ENCODE measurements at places on chromosomes 7 and 10.
A peak's percentile ranks its signal among the peaks of the same experiment; 100 is the strongest.

- no peak overlapping the region for H3K4me3 ChIP-seq
- no peaks in the 10 kb centered on the region for H3K36me3 ChIP-seq
- no peak overlapping the region for H3K27ac ChIP-seq
- DNase-seq, result no peak
- H3K4me1 ChIP-seq, result no peaks in the 10 kb centered on the region
These were observed 107.0 kb downstream of the PTPN20 start for GRCh38 chr10:47018026-47018735.

DNA sequence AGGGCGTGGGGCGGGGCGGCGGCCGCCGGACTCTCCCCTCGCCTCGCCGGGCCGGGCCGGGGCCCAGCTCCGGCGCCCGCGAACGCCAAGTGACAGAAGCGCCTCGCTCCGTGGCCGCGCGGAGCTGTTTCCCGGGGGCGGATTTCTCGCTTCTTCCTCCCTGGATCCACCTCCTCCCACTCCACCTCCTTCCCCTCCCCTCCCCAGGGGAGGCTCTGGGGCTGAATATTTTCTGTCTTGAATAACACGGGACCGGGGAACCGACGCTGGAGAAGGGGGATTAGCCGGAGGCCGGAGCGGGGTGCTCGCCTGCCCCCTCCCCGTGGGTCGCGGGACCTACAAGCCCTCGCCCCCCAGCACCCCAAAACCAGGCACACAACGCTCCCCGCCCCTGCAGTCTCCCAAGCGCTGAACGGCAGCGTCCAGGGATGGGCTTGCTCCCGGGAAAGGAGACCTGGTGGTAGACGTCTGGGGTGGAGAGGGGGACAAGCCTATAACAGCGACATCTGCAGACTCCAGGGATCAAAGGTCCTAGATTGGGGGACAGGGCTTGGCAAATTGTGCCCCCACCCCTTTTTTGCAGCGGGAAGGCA is at the start of gene ARHGAP21:
TSS of gene ARHGAP21 (minus strand) at position 100 of the 593 bp plus-strand sequence. CDS start 1,988 bp downstream, outside the sequence.
- peak within 1 kb of the TSS; percentile 90 for H3K4me3 ChIP-seq
- no peaks in the 10 kb centered on the region for H3K27me3 ChIP-seq
- H3K36me3 ChIP-seq, result no peaks in the 10 kb centered on the region
- H3K4me1 ChIP-seq, result peaks cover 52% of the 10 kb centered on the region
- H3K27ac ChIP-seq, result peak within 1 kb of the TSS; percentile 90

GRCh38 chr10:30589441-30589840 is 40.1 kb downstream of the LYZL2 start:
- H3K27ac ChIP-seq, result no peak overlapping the region
- no peaks in the 10 kb centered on the region for H3K27me3 ChIP-seq
- H3K36me3 ChIP-seq, result no peaks in the 10 kb centered on the region

GRCh38 chr7:77426521-77427051 is 10.4 kb upstream of the GSAP start:
- H3K4me3 ChIP-seq, result no peak overlapping the region
- H3K27me3 ChIP-seq, result no peaks in the 10 kb centered on the region
- H3K27ac ChIP-seq, result peak overlapping the region; percentile 65
- H3K4me1 ChIP-seq, result peaks cover 13% of the 10 kb centered on the region
- no peak for DNase-seq

DNA sequence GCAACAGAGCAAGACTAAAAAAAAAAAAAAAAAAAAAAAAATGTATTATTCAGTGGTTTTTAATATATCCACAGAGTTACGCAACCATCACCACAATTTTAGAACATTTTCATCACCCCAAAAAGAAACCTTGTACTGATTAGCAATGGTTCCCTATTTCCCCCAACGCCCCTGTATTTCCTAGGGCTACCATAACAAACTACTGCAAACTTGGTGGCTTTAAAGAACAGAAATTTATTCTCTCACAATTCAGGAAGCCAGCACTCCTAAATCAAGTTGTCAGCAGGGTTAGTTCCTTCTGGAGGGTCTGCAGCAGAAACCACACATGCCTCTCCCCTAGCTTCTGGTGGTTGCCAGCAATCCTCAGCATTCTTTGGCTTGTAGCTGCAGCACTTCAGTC is 5.9 kb upstream of the NUP42 start:
- no peak for DNase-seq
- H3K36me3 ChIP-seq, result peaks cover 33% of the 10 kb centered on the region
- H3K4me3 ChIP-seq, result no peak overlapping the region
- peaks cover 2% of the 10 kb centered on the region for H3K4me1 ChIP-seq
- H3K27ac ChIP-seq, result no peak overlapping the region

GRCh38 chr10:22704942-22705341 is 9.4 kb downstream of the PIP4K2A start:
- peak overlapping the region; percentile 59 for H3K27ac ChIP-seq
- H3K36me3 ChIP-seq, result no peaks in the 10 kb centered on the region
- H3K27me3 ChIP-seq, result no peaks in the 10 kb centered on the region
- H3K4me1 ChIP-seq, result peaks cover 100% of the 10 kb centered on the region
- no peak for DNase-seq
- H3K4me3 ChIP-seq, result no peak overlapping the region

DNA sequence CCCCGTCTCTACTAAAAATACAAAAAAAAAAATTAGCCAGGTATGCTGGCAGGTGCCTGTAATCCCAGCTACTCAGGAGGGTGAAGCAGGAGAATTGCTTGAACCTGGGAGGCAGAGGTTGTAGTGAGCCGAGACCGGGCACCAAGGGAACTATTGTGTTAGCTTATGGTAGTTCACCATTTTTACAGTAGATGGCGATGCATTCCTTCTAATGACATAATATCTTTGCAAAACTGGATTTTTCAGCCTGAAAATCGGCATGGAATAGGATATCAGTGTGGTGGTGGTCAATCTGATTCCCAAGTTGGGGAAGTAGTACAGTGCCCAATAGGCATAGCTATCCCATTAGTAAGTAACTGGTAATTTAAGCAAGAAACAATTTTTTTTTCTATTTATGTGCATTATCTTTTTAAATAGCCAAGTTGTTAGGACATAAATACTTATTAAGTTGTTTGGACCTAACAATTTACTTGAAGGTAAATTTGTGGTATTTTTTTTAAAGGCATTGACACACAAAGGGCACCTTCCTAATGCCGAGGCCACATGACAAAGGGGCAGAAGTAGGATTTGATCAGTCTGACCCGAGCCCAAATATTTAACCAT is 17.6 kb upstream of the IMPDH1 start:
- H3K27ac ChIP-seq, result no peak overlapping the region
- H3K36me3 ChIP-seq, result no peaks in the 10 kb centered on the region
- H3K27me3 ChIP-seq, result no peaks in the 10 kb centered on the region
- no peaks in the 10 kb centered on the region for H3K4me1 ChIP-seq

GRCh38 chr10:28535846-28536245 is 2.9 kb downstream of the WAC start:
- no peak overlapping the region for H3K4me3 ChIP-seq
- no peaks in the 10 kb centered on the region for H3K27me3 ChIP-seq
- peaks cover 30% of the 10 kb centered on the region for H3K36me3 ChIP-seq
- no peak overlapping the region for H3K27ac ChIP-seq
- peaks cover 42% of the 10 kb centered on the region for H3K4me1 ChIP-seq

DNA sequence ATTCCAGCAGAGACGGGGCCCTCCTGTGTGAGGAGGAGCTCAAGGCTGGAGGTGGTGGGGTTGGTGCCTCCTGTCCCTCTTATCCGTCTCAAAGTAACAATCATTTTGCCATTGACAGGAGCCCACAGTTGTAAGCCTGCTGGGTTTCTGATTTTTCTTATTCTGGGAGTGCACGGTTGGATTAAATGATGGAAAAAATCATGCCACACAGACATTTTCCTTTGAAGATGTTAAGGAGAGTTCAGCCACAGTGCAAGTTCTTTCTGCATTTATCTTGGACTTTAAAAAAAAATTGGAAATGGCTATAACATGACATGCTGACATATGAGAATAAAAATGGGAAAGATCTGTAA is 8.4 kb upstream of the LYZL1 start:
- H3K36me3 ChIP-seq, result no peaks in the 10 kb centered on the region
- H3K27ac ChIP-seq, result no peak overlapping the region
- H3K4me1 ChIP-seq, result no peaks in the 10 kb centered on the region
- DNase-seq, result no peak

GRCh38 chr7:135369405-135369804 is 135.8 kb downstream of the STRA8 start:
- no peaks in the 10 kb centered on the region for H3K36me3 ChIP-seq
- H3K4me3 ChIP-seq, result no peak overlapping the region
- H3K27me3 ChIP-seq, result no peaks in the 10 kb centered on the region
- H3K27ac ChIP-seq, result no peak overlapping the region

DNA sequence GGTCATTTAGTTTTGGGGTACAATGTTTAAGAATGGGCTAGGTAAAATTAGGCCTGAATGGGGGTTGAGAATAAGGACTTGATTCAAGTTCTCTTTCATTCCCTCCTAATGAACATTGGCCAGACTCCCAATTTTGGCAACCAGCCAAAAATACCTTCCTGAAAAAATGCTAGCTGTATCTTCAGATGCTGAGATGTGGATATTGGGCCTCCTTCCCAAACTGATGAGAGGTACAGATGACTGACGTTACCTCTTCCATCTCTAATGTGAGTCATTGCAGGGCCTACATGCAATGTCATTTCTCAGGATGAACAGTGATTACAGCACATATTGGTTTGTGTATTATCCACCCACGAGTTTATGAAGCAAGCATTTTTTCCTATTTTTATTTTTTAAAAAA is 151.6 kb downstream of the SND1 start:
- H3K27me3 ChIP-seq, result no peaks in the 10 kb centered on the region
- H3K36me3 ChIP-seq, result no peaks in the 10 kb centered on the region
- no peaks in the 10 kb centered on the region for H3K4me1 ChIP-seq
- DNase-seq, result no peak

DNA sequence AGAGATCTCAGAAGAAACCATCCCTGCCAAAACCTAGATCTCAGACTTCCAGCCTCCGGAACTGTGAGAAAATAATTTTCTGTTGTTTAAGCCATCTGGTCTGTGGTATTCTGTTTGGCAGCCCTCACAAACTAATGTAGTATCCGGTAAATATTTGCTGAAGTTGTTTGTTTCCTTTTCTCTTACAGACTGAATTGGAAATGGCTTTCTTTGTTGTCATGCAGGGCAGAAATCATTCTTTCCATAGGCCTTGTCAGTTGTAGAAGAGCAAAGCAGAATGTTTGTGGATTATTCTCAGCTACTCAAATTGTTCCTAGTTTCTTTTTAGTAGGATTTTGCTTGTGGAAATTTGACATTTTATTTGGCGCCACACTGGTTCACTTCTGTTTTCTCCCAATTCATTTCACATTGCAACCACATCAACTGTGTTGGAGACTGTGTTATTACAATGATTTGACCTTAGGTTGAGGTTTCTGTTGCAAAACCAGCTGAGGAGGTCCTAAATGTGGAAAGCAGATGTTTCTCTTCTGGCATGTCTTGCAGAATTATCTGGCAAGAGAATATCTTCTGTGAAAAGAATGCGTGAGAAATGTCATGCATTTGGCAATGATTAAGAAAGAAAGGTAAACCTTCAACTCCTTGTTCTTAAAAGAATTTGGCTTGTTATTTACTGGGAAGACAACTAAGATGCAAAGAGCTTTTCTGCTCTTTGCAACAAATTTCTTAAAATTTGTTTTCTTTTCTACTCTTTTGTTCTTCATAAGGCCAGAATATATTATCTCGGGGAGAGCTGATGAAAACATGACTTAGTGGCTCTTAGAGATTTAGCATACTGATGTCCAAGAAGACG is 25.8 kb downstream of the ACTA2 start:
- H3K4me3 ChIP-seq, result no peak overlapping the region
- H3K27me3 ChIP-seq, result no peaks in the 10 kb centered on the region
- H3K36me3 ChIP-seq, result peaks cover 45% of the 10 kb centered on the region
- H3K4me1 ChIP-seq, result no peaks in the 10 kb centered on the region
- H3K27ac ChIP-seq, result peak overlapping the region; percentile 57
